ENCODE measurements at places on chromosomes 11 and 22.
A peak's percentile ranks its signal among the peaks of the same experiment; 100 is the strongest.

- no peak for DNase-seq
These were observed 19.3 kb downstream of the MYH9 start for GRCh38 chr22:36368359-36368983.

- no peak for DNase-seq
These were observed 67.5 kb upstream of the PHF21B start for GRCh38 chr22:45077286-45077685.

GRCh38 chr11:30445056-30445455, 122.2 kb downstream of the ARL14EP start:
- no peak for DNase-seq

DNA sequence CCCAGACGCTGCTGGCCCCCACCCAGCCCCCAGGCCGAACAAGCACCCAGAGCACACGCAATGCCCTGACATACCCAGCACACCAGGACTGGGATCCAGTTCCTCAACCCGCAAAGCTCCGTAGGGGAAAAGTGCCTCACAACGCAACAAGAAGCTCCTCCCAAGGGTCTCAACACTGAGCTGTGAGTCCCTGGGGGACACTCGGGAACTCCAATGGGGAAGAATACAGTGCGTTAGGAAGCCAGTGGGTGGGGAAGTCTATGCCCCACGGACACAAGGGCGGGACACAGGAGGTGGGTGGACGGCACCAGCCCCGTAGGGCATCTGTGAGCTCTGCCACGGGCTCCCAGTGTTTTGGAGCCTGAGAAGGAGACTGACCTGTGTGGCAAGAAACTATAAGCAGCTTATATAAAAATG, 1.6 kb downstream of the DEAF1 start:
- DNase-seq: peak; percentile 24

- DNase-seq: no peak
These were observed 584.1 kb downstream of the INSC start for GRCh38 chr11:15698855-15699254.

DNA sequence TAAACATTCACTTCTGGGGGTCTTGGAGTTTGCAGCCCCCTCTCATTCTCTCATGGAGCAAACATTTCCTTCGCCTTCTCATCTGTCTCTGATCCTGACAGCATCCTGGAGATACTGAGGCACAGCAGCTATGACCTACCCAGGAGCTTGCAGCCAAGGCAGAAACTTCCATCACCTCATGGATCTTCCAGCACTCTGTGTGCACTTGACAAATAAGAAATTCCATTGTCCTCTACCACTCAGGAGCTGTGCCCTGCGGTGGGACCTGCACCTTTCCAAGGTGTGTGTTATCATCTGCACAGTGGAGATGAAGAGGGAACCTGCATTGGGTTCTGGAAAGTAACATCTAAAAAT, 49.1 kb downstream of the GGTLC2 start:
- DNase-seq: no peak

DNA sequence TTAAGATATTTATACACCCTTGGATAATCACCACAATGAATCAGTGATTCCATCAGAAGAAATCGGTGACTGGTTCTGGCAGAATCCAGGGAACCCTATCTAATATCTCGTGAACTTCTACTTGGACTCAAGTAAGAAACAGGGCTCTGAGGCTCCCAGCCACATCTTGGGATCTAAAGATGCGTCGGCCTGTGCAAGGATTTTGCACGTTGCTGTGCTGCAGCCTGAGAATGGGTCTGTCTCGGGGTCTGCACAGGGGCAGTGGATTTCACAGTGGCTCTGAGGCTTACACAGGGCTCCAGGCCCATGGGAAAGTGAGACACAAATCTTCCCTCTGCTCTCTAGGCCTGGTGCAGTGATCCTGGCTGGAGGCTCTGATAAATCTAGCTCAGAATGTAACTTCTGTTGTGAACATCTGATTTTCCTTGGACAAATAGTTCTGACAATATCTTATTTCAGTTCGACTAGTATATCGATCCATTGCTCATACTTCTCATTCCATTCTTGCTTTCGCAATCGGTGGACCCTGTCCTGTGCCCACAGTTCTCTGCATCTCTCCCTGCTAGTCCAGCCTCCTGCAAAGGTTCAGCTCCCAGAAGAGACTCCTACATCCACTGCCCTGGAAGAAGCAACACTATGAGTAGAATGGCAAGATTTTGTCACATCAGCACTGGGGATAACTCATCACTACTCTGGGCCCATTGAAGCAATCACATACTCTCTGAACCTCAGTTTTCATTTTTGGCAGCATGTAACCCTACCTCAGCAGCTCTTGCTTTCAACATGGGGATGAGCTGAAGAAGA, 105.5 kb upstream of the TOP3B start:
- no peak for DNase-seq

DNA sequence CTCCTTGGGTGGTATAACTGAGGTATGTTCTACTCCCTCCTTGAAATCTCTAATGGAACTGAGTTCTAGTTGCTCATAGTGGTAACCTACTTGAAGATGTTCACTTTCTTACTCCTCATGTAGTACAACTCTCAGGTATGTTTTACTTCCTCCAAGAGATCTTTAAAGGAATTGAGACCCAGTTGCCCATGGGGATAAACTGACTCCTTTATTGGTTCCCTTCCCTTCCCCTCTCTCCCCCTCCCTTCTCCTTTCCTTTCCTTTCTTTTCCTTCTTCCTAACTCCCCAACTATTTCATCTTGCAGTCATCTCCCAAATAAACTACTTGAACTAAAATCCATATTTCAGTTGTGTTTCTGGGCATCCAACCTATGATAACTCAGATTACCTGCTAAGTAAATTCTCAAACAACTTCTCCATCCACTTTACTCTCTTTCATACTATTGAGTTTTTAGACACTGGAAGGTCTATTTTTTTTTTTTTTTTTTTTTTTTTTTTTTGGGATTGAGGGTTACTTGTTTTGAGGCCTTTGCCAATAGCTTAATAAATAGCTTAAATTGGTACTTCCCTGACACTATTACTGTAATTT, 7.9 kb upstream of the TRIM68 start:
- DNase-seq: no peak

- DNase-seq: no peak
These were observed 142.2 kb downstream of the FAM76B start for GRCh38 chr11:95647355-95647754.

DNA sequence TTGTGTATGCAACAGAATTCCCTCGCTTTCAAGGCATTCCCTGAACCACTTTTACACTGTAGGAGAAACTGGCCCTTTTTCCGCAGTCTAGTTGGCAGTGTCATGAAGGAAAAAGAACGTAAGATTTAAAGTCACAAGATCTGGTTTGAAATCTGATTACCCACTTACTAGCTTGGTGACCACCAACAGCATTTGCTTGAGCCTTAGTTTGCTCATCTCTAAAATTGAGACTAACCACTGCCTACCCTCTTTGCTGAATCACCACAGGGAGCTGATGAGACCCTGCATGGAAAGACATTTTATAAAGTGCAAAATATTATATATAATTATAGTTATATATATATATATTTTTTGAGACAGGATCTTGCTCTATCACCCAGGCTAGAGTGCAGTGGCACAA, 39.4 kb downstream of the SYTL2 start:
- no peak for DNase-seq

- DNase-seq: no peak
These were observed 242.3 kb upstream of the MTNR1B start for GRCh38 chr11:92727123-92727522.

GRCh38 chr11:131537748-131538147, 167.3 kb downstream of the NTM start:
- no peak for DNase-seq

GRCh38 chr11:113270080-113270479, 44.3 kb upstream of the TTC12 start:
- DNase-seq: no peak

- DNase-seq: peak; percentile 90
These were observed 22.7 kb upstream of the XBP1 start for GRCh38 chr22:28822930-28823551.

DNA sequence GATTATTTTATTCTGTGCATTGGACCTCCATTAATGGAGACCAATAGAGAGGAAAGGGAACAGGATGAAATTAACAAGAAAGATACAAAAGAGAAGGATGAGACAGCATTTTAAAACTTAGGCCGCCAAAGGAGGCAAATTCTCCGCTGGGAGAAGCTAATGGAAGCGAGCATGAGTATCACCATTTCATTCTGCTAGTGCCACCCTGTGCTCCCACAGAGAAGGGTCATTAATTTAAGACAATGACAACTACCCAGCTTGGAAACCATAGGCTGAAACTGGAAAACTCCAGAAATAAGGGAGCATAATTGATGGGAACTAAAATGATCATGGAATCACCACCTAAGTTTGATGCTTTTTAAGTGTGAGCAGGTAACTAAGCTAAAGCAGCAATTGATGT, 69.2 kb downstream of the SLC36A4 start:
- no peak for DNase-seq

DNA sequence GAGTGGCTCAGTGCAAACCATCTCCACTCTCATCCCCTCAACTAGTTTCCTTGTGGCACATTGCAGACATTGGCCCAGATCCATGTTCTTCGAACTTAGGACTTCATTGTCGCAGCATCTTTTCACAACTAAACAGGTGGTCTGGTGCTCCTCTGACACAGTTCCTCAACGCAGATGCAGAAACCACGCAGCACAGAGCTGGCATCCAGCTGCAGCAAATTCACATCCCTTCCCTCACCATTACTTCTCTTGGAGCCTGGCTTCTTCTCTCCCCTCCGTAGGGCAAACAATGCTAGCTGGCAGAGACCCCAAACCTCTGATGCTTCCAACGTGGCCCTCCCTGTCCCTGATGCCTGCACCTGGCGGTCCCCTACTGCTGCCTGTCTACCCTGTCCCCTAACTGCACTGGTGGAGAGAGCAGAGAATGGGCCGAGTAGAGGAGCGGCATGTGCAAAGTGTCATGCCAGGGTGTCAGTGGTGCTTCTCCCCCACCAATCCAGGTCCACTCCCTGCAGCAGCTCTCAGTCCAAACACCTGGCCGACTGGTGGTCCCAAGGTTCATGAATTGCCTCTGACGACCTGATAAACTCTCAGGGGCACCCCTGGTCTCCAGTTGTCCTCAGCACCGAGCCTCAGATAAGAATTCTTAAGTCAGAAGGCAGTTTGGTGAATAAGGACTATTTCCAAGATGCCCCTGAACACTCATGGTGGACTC, 18.1 kb downstream of the TMPRSS13 start:
- DNase-seq: no peak

- DNase-seq: no peak
These were observed 595.1 kb downstream of the NTM start for GRCh38 chr11:131965504-131965903.

DNA sequence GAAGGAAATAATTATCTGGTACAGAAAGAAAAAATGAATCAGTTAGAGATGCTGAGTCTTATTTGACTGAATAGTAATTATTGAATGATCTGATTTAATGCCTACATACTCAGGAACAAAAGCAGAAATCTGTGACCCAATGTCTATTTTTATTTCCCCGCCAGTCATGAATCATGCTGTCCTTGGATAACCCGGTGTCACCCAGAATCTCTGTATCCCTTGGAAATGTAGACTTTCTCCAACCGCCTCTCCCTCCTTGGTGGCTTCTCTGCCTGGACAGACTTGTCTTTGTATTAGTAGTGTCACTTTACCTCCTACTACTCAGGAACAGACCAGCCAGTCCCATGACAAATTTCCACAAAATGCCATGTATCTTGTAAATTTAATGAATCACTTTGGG, 173.3 kb upstream of the PDGFD start:
- DNase-seq: no peak
